ENCODE measurements at places on chromosomes 5 and 9. TPM values are rescaled to one million over a fixed set of nuclear protein-coding genes. Genes with fewer than 3 reads are reported as not detected.

Gene TMEM232
- 3.8 TPM for total RNA-seq

Gene LCN1
- total RNA-seq = 0.60 TPM

Gene SLC6A18
- total RNA-seq = not detected

Gene SPAAR
- 0.70 TPM for total RNA-seq

Gene AQP3
- 3.6 TPM for total RNA-seq
